ENCODE measurements at places on chromosomes 4 and X.

DNA sequence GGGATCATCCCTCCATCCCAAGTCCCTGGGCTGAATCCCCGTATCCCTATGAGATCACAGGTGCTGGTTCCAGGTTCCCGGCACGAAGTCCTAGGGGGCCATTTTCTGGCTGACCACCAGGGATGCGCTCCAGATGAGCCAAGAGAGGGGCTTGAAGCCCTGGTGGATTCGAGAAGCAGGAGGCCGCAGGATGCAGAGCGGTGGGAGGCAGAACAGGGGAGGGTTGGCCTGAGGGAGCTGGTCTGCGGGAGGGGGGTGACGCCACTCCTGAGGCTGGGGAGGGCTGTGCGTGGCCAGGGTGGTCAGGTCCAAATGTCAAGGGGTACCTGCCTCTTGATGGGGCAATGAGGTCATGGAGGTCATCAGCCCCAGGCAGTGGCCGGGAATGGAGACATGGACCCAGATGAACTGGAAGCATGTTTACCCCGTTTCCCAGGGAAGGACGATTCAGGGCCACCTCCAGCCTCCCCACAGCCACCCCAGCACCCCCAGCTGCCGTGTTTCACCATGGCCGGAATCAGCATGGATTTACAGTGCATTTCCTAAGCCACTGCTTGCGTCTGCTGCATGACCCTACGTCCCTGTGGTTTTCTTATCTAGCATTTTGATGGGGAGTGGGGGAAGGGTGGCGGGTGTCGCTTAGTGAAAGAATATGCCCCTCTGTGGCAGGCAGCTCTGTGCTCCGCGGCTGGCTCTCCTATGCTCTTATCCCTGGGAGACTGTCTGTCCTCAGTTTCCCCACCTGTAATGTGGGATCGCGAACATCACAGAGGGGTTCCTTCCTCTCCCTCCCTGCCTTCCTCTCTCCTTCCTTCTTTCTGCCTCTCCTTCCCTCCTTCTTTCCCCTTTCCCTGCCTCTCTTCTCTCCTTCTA lies 17.0 kb upstream of the HTRA3 start:
- no peak for DNase-seq

GRCh38 chr4:53775381-53775780 lies 184.1 kb upstream of the LNX1 start:
- DNase-seq, result no peak

DNA sequence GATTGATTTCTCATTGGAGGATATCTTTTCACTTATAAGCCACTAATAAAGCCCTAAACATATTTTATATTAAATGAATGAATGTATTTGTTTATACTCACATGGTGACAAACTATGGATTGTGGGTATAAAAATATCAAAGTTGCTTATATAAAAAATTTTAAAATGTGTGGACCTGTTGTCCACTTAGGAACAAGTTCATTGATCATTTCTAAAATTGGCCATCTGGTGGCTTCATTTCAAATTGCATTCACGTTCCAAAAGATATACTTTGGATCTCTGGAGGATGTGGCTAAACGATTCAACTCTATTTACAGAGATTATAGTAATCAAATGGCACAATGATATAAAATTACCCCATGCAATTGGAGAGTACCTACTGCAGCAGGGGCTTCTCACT lies 32.5 kb downstream of the FSTL5 start:
- DNase-seq, result no peak

DNA sequence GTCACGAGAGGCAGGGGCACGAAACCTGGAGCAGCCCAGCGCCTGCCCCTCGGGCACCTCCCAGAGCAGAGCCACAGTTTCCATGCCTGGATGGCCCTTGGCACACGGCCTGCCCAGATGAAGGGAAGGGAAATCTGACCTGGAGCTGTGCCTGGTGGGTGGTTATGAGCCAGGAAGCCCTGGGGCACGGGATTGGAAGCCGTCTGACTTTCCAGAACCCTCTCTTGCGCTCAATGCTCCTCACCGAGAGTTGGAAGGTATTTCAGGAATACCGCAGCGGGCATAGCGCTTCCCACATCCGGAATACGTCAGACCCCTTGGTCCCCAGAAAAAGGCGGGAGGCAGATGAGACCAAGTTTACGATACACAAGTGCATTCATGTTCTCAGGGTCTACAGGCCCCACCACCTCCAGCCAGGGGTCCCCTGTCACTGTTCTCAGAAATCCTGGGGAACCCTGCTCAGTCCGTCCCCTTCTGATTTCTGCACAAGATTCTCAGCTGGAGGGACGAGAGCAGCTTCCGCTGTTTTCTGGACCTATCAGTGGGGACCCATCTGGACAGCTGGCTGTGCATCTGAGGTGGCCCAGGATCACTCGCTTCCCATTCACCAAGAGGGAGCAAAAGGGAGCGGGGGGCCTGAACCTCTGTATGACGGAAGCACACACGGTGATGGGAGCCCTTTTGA lies 172.9 kb downstream of the AFAP1 start:
- no peak for DNase-seq

GRCh38 chr4:122783301-122784215 lies 43.1 kb upstream of the FGF2 start:
- no peak for DNase-seq

GRCh38 chr4:119337010-119337409 lies 15.1 kb upstream of the FABP2 start:
- no peak for DNase-seq

DNA sequence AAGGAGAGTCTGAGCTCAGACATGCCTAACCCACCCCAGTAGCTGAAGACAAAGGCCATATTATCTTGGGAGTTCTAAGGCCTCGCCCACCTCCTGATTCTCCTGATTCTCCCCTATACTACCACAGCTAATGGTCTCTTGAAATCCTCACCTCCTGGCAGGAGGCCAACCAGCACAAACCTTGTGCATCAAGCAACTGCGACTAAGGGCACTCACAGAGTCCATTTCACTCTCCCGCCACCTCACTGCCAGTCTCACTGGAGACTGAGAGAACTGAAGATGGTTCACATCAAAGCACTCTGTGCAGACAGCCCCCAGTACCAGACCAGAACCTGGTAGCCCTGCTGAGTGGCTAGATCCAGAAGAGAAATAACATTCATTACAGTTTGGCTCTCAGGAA lies 102.1 kb upstream of the KLF8 start:
- no peak for DNase-seq

- no peak for DNase-seq
Measured at GRCh38 chr4:12770351-12770750, 713.8 kb downstream of the RAB28 start.

DNA sequence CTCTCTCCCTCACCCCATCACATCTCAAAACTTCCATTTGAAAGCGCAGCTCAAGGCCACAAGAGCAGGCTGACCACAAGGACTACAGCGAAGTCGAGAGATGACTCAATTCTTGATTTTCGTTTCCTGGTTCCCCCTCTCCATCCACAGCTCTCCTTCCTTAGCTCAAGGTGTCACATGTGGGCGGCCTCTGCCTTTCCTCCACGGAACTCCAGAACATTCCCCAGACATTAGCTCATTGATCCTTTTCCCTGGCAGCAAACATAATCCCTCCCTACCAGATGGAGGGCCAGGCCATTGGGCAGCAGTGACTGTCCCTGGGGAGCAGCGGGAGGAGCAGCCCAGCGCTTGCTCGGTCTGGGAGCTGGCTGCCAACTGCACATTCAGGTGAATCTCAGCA lies 56.3 kb downstream of the CCDC149 start:
- DNase-seq, result no peak

- no peak for DNase-seq
Measured at GRCh38 chr4:107432451-107432850, 287.6 kb downstream of the PAPSS1 start.
